ENCODE measurements at places on chromosomes 6 and 20.

GRCh38 chr6:133906050-133906449, 17.1 kb downstream of the TCF21 start:
- DNase-seq, result no peak

DNA sequence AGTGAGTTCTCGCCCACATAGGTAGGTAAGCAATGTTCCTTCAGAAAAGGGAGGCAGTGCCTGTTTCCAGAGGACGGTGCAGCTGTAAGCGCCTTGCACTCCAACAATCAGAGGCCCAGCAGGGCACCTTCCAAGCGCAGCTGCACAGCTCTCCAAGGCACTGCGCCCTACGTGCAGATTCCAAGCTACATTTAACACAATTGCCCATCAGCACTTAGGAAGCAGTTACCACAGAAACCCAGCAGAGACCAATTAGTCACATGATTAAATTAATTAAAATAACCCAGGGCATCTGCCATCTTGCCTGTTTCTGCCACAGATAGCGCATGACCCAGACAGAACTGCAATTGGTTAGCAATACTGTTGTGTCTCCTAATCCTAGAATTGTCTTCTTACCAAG, 65.5 kb downstream of the SOBP start:
- no peak for DNase-seq

DNA sequence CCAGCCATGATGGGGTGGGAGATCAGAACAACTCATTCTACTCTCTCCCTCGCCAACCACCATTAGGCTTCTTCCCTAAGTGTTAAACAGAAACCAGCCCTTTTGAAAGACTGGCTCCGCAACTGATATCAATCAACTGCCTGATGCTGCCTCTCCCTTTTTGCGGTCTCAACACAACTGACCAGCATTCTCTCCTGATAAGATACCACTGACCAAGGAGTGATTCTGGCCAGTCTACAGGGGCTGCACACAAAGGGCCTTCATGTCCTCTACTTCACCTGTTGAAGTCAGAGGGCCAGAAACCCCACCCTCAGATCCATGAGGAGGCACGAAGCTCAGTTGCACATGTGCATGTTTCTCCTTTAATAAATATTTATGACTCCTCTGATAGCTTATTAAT, 145.1 kb downstream of the CD24 start:
- no peak for DNase-seq

DNA sequence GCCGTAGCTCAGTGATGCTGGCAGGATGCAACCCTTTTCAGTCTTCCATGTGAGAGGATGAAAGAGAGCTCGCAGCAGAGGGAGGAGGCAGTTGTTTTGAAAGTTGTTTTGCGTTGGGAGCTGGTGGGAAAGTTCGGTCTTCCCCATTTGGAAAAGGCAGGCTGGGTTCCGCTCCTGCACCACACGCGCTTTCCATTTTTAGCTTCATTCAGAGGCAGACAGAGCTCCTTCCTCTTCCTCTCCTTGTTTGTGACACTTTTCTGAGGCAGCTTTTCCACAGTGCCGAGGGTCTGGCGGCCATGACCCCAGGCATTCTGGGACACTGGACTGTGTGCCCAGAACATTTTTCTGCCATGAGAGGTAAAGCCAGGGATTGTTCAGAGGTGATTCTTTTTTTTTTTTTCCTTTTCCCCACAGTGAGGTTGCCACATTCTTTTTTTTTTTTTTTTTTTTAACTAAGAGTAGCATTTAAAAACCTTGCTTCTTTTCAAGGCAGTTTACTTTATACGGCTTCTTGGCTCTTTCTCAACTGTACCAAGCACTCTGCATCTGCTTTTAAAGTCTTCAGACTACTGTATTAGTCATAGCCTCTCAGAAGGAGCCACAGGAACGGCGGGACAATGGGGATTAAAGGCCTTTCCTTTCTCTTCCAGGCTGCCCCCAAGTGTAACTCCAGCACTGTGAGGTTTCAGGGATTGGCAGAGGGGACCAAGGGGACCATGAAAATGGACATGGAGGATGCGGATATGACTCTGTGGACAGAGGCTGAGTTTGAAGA, 1.6 kb downstream of the PRDM1 start:
- no peak for DNase-seq

DNA sequence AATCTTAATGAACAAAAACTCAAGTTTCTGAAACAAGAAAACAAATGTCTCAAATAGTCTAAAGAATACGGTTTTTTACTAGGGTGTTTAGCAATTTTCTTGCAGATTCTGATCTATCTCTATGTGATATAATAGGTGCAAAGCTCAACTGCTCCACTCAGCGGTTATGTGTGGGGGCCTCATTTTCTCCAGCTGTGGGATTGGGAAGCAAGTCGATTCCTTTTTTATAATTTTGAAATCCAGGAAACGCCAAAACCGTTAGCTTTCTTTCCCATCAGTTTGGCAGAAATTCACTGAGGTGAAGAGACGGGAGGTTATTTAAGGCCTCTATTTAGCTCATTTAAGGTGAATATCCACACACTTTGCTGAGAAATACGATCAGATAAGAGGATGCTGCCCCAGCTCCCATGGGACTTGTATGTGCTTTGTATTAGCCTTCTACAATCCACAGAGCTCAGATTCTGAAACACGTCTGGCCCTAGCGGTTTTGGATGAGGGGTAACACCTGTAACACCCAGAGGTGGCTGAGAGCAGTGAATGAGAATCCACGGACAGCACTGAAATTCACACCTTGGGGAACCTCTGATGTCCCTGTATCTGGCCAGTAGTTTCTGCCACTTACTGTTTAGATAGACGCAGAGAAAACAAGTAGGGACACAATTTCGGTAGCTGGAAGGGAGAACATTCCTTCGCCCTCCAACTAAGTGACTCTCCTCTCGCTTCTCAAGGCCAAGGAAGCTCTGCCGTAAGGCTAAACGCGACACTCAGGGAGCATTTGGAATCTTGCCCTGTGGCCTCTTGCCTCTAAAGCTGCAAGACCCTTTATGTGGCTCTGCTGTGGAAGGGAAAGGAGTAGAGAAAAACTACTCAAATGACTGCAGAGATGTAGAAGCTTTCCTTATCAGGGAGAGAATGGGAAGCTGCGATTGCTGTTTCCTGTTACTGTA, 6.5 kb upstream of the BCAS4 start:
- DNase-seq, result peak; percentile 77

DNA sequence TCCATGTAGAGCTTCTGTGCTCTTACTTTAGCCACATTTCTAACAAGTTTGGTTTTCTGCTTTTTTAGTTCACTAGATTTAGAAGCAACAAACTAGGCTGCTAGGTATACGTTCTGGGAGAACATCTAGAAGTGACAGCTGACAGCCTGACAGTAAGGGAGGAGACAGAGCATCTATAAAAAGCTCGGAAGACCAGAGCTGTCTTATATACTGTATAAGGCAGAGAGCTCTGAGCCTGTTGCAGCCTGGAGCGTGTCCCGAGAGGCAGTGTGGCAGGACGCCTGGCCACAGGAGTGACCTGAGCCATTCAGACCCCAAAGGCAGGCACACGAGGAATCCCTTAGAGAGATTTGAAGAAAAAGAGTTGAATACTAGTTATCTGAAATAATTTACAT, 24.6 kb downstream of the PPP1R14C start:
- no peak for DNase-seq

DNA sequence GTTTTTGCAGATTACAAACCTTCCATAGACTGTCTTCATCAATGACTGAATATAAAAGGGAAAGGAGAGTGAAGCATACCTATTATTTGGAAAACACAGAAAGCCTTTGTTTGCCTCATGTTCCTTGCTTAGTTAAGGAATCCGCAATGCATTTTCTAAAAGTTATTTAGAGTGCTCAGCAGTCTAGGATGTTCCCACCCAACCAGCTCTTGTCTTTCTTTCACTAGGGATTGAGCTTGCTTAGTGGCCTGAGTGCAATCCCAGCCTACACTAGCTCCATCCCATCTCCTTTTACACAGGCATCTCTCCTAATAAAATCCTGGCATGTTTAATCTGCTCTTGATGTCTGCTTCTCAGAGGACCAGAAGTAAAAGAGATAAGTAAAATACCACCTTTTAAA, 850.5 kb upstream of the GJE1 start:
- DNase-seq, result no peak

GRCh38 chr6:47631797-47632196, 66.6 kb upstream of the ADGRF4 start:
- no peak for DNase-seq

GRCh38 chr20:63533871-63534393, 3.2 kb downstream of the PTK6 start:
- no peak for DNase-seq

- no peak for DNase-seq
These were observed 66.0 kb upstream of the PREP start for GRCh38 chr6:105468850-105469249.

DNA sequence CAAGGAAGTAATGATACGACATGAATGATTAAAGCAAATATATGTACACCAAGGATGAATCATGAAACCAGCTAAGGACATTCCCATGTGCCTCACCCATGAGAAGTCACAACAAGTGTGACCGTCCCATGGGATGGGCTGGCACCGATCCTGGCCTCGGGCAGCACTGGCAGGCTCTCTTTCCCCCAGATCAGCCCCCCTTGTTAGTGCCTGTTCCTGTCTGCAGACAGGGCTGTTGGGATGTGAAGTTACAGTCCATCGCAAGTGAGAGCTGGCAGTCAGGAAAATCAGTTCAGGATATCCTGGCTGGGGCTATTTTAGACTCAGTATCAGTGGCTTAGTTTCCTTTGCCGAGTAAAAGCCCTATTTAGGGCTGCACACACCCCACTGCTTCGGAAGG, 129.2 kb upstream of the SNX9 start:
- DNase-seq, result no peak

GRCh38 chr6:112179631-112180030, 74.7 kb downstream of the LAMA4 start:
- no peak for DNase-seq

DNA sequence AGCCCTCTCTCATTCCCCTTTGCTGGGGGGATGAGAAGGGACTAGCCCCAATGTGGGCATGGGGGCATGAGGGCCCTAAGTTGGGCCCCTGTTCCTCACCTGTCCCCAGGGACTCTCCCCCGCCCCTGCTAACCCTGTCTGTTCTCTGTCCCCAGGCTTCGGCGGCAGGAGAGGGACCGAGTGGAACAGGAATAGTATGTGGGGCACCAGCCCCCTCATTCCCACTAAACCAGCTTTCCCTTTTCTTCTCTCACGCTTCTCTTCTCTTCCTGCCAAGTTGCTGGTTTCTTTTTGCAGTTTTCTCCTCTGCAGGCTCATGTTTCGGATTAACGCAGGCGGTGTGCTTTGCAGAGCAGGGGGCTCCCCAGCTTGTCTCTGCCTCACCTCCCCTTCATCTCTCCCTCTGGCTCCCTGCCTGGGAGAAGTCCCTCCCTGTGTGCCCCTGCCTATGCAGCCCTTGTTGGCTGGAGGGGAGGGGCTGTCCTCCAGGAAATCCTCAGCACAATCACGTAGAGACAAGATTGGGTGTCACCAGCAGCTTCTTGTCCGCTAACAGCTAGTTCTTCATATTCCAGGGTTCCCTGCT, 7.9 kb downstream of the TMEM63B start:
- DNase-seq, result no peak

DNA sequence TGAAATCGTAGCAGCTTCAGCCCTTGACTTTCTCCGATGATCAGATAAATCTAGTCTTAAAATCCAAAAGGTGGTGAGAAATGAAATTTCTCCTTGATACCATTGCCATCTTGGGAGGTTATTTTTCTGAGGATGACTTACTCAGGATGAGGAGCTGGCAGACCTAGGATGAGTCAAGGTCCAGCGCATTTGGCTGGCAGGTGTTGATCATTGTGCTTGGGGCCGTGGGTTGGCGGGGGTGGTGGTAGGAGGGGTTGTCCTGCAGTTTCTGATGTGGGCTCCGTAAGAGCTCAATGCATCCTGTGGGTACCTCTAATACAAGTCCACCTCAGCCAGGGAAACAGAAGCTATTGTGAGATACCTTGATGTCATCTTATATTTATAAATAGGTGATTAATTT, 148.3 kb upstream of the SCGN start:
- no peak for DNase-seq

DNA sequence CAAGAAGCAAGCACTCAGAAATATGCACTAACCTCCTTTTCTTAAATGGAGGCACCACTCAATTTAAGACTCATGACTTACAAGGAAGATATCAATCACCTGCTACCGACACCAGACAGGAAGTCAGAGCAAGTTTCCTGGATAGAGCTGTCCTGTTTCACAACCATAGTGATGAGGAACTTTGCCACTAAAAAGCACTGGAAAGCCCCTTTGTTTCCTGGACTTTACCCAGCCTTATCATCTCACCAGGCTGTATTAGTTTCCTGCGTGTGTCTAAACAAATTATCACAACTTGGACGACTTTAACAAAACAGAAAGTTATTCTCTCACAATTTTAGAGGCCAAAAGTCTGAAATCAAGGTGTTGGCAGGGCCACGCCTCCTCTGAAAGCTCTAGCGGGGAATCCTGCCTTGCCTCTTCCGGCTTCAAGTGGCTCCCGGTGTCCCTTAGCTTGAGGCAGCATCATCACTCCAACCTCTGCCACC, 253.8 kb upstream of the STXBP5 start:
- DNase-seq, result no peak

DNA sequence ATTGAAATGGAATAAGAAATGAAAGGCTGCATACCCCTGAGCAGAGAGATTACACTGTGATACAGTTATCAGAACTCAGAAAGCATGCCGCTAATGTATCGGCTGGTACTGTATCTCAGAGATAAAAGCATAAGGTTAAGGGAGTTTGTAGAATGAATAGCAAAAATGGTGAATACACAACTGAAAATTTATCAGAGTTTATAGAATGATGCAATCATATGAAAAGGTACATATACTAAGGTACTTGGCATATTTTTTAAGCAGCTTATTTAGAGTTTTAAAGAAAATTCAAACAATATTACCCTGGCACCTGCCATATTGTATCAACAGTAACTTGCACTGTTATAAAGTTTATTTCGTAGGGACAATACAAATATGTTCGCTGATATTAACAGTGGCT, 364.0 kb downstream of the PHF3 start:
- no peak for DNase-seq

DNA sequence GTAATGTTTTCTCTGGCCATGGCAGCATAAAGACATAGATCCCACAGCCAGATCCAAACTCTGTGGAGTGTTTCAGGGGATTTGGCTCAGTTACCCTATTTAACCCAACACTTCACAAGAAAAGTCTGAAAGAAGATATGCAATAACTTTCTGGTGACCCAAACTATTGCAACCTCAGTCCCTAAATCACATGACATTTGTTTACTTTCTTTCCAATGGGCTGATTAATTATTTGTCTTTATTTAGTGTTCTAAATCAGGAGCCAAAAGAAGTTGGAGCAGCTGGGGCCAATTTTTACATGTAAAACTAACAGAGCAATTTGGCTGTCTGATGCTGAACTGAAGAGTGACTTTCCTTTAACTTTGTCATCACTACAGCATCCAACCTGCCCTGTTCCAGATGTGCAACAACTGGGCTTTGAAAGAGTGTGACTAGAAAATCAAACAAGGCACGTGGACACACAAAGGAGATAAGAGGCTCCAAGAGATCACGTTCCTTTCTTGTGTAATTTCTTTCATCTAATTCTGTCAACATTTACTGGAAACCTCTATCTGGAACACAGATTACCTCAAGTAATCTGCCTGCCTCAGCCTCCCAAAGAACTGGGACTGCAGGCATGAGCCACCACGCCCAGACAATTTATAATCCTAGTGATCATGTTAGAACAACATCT, 90.8 kb downstream of the TRMT11 start:
- DNase-seq, result no peak

- no peak for DNase-seq
These were observed 6.8 kb downstream of the SUN5 start for GRCh38 chr20:32997431-32997830.

GRCh38 chr6:22062807-22063408, 233.9 kb downstream of the PRL start:
- DNase-seq, result no peak

- DNase-seq, result no peak
These were observed 26.5 kb upstream of the ABT1 start for GRCh38 chr6:26570027-26570809.
